Motor neuron (in vitro differentiated cells): ENCODE measurements at places on chromosomes 12 and 14. TPM values are rescaled to one million over a fixed set of nuclear protein-coding genes. Genes with fewer than 3 reads are reported as not detected.

GRCh38 chr14:88322504-88323085 is 474 bp downstream of the KCNK10 start:
- ATAC-seq, result peak; percentile 21

- ATAC-seq, result no peak
Measured at GRCh38 chr12:4261655-4262054, 11.9 kb upstream of the CCND2 start.

IL22 gene
- 0.43 and 0.69 TPM in 2 replicates for total RNA-seq

CLEC4C gene
- not detected in 2 replicates for total RNA-seq
